ENCODE measurements at places on chromosomes 7 and 10. TPM values are rescaled to one million over a fixed set of nuclear protein-coding genes. Genes with fewer than 3 reads are reported as not detected.

DNA sequence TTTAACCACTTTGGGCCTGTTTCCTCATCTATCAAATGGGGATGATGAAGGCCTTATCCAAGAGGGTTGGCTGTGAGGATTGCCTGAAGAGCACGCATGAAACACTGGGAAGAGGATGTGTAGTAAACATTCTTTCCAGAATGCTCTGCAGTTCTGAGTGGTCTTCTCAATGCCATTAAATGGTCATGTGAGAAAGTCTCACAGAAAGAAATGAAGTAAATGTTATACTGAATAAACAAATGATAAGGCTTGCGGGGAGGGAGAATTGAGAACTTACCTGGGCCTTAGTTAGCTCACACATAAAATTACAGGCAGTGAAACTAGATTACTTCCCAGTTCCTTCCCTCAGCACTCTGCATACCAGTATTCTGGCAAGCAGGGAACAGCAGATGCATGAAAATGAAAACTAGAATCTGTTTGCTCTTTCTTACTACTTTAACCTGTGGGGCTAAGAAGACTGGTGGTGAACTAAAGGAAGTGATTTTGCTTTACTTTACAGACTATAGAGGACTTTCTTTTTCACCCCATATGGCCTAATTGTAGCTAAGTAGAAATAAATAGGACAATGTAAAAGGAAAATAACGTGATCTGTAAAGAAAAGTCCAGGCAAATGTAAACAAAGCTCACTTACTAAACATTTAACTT, 135.3 kb upstream of the CCDC6 start:
- DNase-seq, result no peak

DNA sequence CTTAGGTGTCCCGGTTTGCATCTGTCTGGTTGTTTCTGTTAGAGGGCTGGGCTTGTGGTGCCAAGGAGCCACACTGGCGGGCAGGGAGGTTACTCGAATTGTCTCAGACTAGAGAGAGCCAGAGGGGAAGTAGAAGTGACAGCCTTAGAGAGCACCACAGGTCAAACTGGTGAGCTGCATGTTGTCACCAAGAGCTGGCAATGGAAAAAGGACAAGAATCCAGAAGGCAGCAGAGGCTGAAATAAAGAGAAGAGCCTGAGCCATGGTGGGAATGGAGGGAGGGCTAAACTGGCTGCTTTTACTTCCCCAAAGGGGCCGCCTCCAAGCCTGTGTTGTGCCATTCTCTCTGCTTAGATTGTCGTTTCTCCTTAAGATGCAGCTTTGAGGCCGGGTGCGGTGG, 31.1 kb upstream of the RHBDD2 start:
- DNase-seq, result no peak

GRCh38 chr10:60441515-60441914, 51.8 kb upstream of the ANK3 start:
- DNase-seq, result no peak

The GRM3 gene
- total RNA-seq, result not detected

The SEMA3C gene
- total RNA-seq, result 91.3 TPM
